ENCODE measurements at places on chromosomes 5 and 9.

DNA sequence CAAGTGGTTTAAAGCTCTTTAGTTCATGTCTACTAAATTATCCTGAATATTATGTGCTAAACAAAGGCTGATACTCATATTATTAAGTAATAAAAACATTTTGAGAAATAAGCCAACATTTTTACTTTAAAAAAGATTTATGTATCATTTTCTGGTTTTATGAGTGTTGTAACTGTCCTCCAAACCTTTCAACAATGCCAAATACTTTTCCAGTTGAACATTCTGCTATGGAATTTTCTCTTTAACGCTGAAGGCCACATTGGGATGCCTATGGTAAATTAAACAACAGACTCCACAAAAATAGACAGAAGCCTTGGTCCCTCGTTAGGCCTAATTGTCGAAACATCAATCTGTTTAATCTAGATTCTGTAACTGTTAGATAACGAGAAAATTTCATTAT lies 131.3 kb downstream of the GLIS3 start:
- DNase-seq: no peak

GRCh38 chr5:16899171-16899570 lies 36.9 kb downstream of the MYO10 start:
- DNase-seq: no peak

- peak; percentile 71 for DNase-seq
These were observed 55.2 kb upstream of the NEK6 start for GRCh38 chr9:124202447-124202971.

GRCh38 chr9:120348951-120349429 lies 231.0 kb downstream of the CDK5RAP2 start:
- DNase-seq: no peak

DNA sequence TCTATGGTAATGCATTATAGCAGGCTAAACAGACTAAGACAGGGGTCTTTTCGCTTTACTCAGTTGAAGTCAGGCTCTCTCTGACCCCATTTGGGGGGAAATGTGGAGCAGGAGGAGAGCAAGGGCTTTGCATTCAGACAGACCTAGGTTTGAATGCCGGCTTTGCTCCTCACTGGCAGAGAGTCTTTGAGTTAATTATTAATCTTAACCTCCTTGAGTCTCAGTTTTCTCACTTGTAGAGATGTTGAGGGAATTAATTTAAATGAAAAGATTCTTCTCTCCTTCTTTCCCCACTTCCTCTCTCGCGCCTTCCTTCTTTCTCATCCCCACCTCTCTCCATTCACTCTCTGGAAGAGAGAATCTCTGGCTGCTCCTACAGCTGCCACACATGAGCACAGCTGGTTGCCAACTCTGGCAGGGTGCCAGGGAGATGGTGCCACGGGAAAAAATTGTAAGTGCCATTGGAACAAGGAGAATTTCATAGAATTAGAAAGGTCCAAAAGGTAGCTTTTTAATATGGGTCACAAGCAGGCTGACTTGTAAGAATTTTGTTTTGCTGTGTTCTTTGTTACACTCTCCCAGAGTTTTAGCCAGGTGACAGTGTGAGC lies 25.2 kb upstream of the GLRA1 start:
- DNase-seq: no peak
